ENCODE measurements at places on chromosomes 16 and 17.

DNA sequence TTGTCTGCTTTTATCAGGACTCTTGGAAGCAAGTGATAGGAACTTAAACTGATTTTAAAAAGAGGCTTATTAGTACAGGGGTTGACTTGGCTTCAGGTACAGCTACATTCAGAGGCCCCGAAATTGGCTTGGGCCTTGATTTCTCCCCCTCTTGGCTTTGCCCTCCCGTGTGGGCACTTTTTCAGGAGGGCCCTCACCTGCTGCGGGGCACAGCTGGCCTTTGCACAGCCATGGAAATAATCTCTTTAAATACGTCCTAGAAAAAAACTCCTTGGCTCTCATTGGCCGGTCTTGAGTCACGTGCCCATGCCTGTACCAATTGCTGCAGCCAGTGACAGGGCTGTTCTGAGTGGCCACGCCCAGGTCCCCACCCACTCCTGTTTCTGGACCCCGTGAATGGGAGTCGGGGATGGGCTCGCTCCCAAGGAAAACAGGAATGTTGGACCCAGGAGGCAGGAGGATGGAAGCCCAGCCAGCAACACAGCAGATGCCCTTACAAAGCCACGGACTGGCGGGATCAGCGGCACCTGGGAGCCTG, 15.0 kb downstream of the CA5A start:
- DNase-seq = no peak

- DNase-seq = no peak
Measured at GRCh38 chr16:86661706-86662105, 83.4 kb downstream of the FOXL1 start.

DNA sequence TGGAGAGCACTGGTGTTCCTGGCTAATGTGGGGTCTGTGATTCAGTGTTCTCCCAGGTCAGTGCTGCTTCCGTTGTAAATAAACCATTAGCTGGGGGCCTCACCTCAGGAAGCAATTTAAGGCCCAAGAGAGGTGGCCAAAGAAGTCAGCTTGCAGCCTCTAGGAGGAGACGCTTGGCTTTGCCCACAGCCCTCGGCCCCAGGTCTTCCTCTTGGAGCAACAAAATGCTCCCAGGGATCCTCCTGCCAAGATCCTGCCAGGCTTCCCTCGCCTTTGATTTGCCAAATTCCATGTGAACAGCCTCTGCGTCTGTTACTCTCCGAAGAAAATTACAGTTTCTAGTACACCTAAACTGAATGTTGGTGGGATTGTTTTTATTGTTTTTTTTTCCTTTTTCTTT, 62.4 kb upstream of the TBX2 start:
- no peak for DNase-seq

DNA sequence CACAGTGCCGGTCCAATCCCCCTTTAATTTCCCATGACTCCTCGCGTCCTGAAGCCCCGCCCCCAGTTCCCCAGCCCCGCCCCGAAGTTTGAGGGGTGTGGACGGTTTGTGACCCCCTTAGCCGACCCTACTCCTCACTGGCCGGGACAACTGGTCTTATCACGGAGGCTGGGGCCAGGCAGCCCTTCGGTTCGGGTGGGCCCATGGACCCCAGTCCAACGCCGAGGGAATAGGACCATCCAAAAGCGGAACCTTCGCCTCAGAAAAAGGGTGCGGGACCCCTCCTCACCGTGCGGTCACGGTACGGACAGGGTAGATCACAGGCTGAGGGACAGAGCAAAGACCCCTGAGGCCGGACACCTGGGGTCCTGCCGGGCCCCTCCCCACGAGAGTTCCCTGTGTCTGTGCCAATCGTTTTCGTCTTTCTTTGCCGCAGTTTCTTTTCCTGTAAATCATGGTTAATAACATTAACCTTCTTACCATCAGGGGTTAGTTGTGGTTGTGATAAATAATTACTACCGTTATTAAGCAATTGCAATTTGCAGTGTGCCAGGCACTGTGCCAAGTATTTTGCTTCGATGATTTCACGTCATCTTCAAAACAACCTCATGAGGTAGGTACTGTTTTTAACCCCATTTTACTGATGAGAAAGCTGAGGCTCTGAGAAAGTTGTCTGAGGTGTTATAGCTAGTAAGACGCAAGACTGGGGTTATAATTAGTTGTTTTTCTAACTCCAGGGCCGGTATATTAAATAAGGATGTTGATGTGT, 543 bp downstream of the TMUB2 start:
- no peak for DNase-seq

DNA sequence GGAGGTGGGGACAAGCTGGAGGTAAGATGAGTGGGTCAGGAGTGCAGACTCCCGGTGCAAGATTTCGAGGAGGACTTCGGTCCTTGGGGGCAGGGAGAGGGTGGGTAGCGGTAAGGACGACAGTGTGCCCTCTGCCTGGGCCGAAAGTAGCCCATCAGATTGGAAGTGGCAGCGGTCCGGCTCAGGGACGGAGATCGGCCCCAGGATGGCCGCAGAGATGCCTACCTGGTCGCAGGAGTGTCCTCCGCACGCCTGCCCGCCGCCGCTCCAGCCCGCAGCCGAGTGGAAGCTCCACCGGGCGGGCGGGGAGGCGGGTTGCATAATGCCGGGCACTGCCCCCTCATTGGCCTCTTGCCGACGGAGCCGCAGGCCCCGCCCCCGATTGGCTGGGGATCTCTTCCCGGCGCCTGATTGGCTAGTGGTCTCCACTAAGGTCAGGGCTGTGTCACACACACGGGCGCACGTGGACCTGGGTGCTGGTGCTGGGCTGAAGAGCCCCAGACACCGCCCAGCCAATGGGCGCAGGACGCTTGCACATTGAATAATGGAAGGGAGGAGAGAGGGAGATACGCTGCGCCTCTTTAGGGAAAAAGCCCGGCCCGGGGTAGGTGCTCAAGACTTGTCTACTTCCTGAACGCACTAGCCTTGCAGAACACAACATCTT, at the start of gene PER1:
Gene PER1, minus strand, starts transcription at position 293 of the 664 bp plus-strand sequence. CDS start 1,698 bp downstream, outside the sequence.
- DNase-seq = peak; percentile 86

GRCh38 chr17:46774108-46774737, 44.3 kb downstream of the WNT3 start:
- no peak for DNase-seq

DNA sequence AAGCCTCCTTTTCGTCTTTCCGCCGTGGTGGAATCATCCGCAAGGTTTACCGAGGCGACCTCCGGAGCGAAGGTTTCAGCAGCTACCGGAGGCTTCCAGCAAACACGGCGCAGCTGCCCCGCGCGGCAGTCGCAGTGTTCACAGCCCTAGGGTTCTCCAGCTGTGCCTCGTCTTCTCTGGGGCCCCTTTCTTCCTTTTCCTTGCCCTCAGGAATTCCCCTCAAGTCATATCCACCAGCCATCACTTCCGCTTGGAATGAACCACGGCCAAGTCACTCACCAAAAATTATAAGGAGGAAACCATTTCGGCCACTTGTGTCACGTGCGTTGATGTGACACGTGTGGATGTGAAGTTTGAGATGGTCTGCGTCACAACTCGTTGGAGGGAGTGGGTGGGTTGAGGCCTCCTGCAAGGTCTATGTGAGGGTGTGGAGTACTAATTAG, 636 bp upstream of the ERN1 start:
- peak; percentile 55 for DNase-seq

- DNase-seq = no peak
Measured at GRCh38 chr16:24353622-24354021, 97.5 kb downstream of the CACNG3 start.

GRCh38 chr17:16215965-16216316, 607 bp upstream of the NCOR1 start:
- DNase-seq = peak; percentile 16

DNA sequence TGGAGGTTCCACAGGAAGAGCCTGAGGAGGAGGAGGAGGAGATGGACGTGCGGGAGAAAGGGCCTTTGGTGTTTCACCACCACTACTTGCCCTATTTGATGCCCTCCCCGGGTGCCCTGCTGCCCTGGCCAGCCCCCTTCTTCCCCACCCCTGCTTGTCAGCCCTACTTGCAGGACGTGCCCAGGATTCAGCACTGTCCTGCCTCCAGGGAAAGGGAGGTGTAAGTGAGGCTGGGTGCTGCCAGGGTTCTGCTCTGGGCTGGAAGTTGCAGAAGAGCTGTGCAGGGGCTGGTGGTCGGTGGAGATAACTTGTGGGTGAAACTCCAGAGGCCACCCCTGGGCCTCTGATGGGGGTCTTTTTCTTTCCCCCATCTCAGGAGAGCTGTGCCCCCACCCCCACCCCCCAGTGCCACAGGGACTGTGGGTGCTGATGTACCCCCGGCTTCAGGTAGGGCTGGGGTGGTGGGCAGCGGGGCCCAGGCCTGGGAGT, 3.0 kb downstream of the PRR29 start:
- no peak for DNase-seq

DNA sequence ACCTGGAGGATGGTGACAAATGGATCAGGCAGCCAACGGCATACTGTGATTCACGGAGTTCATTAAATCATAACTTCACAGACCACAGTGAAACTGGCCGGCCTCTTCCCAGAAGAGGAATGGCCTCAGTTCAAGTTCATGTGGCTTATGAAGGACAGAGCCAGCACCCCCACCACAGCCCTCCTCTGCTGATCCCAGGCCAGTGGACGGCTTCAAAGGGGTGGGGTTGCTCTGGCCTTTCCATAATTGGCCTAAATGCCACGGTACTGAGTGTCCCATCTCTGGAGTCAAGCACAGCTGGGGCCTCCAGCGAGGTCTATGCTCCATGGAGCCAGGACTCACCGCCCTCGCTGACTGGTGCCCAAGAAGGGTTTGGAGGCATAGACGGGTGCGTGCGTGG, 21.4 kb downstream of the GALNS start:
- no peak for DNase-seq

DNA sequence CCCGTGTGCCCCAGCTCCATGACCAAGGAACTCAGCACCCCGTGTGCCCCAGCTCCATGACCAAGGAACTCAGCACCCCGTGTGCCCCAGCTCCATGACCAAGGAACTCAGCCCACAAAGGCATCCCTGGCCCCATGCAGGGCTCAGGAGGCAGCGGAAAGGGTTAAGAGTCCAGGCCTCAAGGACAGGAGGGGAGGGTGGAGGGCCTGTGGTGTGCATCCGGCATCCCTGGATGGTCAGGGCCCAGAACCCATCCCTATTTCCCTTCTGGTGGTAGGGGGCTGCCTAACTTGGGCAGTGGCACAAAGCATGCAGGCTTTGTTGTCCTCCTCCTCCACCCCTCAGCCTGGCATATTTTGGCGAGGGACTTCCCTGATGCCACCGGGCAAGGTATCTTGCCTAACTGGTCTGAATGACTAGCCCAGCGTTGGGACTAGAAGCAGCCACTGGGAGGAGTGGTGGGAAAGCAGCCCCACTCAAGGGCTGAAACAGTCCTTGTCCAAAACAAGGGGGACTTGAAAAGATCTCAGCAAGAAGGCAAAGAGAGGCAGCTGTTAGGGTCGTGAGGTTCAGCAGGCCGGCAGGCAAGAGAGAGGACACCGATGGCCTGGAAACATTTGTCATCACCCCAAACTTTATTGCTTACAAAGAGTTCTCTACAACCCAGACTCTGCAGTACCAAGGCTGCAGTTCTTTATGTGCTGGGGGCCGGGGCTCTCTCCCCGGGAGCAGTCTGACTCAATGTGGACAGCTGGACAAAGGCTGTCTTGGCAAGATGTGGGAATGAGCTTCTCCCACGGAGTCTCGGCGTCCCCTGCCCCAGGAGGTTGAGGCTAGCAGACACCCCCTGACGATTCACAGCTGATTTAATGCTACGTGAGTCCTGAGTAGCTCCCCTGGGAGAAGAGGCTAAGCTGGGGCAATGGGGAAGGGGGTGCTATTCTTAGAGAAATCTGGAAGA, 902 bp upstream of the SPATA32 start:
- no peak for DNase-seq

DNA sequence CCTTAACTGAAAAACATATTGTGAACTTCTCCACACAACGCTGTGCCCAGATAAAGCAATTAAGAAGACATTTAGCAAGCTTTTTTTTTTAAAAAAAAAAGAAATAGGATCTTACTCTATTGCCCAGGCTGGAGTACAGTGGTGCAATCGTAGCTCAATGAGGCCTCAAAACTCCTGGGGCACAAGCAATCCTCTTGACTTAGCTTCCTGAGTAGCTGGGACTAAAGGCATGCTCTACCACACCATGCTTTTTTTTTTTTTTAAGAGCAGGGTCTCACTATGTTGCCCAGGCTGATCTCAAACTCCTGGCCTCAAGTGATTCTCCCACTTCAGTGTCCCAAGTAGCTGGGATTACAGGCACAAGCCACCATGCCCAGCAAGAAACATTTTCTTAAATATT, 20.1 kb downstream of the AP1G1 start:
- DNase-seq = no peak

DNA sequence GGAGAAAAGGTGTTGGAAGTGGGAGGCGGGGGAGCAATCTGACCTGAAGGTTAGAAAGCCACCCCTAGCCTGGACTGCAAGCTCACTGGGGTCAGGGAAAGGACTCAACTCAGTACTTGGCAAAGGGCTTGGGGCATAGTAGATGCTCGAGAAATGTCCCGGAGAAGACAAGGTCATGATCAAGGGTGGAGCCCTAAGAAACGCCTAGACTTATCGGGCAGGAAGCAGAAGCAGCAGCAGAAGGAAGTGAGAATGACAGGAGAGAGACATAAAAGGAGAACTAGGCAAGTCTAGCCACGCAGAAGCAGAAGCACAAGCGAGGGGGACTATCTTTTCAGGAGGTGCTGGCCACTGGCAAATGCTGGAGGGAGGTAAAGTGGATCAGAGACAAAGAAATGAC, 10.2 kb downstream of the COTL1 start:
- DNase-seq = no peak

DNA sequence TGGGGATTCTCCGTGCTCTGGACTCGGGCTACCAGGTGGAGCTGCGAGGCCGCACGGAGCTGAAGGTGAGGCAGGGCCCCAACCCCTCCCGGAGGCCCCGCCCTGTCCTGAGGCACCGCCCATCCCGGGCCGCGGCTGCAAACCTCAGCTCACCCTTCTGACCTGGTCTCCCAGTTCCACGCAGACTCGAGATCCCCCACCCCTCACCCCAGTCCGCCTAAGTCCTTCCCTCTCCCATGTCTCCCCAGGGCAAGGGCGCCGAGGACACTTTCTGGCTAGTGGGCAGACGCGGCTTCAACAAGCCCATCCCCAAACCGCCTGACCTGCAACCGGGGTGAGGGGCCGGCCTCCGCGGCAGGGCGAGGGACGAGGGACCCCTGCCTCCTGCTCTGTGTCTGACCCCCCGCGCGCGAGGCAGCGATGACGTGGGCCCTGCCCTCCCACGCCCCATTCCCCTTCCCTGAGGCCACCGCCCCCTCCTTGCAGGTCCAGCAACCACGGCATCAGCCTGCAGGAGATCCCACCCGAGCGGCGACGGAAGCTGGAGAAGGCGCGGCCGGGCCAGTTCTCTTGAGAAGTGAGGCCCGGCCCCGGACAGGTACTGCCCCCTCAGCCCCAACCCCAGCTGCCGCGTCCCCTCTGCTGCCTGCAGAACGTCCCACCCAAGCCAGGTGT, 13.7 kb downstream of the GUCY2D start:
- DNase-seq = no peak

DNA sequence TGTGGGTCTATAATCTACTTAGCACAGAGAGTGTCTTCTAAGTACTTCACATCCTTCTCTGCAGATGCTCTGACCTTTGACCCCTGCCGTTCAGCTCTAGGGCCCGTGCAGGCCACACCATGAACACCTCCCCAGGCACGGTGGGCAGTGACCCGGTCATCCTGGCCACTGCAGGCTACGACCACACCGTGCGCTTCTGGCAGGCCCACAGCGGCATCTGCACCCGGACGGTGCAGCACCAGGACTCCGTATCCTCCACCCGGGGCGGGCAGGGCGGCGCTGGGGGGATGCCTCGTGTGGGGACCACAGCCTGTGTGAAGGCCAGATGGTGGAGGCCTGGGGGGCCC, 686 bp downstream of the MLST8 start:
- DNase-seq = no peak
